Activated gamma-delta T cell treated with anti-CD3 and anti-CD28 coated beads, Interleukin-2, amount 50 U/mL, for 16 hours (primary cell): ENCODE measurements at places on chromosomes 4 and X.

DNA sequence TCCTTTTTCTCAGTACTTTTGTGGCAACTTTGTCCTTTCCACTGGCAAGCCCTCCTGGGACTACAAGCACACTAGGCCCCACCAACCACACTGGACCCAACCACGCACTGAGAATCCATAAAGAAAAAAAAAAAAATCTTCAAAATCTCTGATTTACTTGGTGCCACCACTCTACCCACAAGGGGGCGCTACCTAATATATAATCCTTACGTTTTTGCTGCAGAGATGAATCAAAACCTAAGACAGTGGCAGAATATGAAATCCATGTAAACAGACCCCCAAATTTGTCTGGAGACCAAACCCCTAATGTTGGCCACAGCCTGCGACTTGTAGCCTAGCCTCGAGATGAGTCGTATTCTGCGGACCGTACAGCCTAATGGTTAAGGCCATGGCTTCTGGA is 63.5 kb upstream of the ARHGAP36 start:
- DNase-seq, result no peak

DNA sequence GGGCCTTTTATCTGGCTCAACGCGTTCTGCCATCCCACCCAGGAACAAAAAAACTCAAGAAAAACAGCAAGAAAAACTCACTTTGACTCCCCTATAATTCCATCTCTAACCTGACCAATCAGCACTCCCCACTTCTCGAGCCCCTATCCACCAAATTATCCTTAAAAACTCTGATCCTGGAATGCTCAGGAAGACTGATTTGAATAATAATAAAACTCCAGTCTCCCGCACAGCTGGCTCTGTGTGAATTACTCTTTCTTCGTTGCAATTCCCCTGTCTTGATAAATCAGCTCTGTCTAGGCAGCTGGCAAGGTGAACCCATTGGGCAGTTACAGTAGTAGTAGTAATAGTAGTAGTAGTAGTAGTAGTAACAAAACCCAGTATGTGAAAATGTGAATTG is 165.7 kb upstream of the CASK start:
- no peak for DNase-seq

DNA sequence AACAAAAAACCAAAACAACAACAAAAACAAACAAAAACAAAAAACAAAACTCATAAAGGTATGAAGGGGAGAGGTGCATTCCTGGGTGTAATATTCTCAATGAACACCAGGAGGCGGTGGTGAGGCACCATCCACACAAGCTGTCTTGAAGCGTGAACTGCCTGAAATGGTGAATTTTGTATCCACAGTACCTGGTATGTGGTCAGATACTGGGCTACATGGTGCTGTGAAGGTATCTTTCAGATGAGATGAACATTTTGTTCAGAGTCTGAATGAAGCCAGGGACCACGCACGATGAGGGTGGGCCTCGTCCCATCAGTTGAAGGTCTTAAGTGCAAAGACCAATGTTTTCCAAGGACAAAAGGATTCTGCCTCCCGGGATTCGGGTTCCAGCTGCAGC is 58.5 kb downstream of the ASMT start:
- DNase-seq, result no peak

DNA sequence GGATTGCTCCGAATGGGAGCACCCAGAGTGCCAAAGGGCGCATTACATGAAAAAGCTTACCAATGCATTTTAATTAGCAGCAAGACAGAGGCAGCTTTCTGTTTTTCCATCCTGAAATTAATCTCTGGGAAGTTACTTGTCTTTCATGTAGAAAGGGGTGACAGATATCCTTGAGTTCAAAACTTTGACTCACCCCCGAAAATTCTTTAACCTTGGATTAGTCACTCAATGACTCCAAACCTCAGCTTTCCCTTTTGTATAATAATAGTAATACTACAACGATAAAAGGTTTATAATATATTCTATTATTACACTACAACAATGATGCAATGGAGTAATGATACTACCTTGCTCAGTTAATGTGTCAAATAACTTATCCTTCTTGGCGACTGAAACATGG is 126.3 kb downstream of the ADAMTS3 start:
- DNase-seq, result no peak
